ENCODE measurements at places on chromosomes 5 and 9.

- DNase-seq, result no peak
These were observed 8.3 kb upstream of the FCHO2 start for GRCh38 chr5:72947498-72947897.

GRCh38 chr9:42275141-42275540 lies 91.7 kb downstream of the SPATA31A6 start:
- no peak for DNase-seq

- DNase-seq, result no peak
These were observed 66.5 kb downstream of the MED10 start for GRCh38 chr5:6311568-6312501.

DNA sequence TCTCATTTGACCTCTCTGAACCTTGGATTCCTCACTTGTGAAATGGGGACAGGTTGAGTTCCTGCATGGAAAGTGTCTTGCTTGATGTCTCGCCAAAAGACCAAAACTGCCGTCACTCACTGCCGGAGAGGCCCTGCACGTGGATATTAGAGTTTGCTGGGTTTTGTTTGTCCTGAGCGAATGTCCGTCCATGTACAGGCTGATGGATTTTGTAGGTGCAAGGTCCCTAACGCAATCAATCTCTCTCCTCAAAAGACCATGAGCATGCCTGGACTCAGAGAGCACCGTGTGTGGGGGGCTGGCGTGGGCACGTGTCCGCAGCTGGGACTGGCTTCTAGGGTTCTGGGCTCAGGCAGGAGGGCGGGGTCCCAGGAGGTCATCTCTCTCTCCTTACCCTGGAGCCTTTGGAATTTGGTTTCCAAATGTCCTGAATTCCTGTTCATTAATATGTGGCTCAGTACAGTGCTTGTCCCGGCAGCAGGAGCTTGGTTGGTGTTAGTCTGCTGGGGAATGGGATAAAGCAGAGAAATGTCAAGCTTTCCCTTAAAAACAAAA lies 146.0 kb upstream of the IER5L start:
- no peak for DNase-seq

DNA sequence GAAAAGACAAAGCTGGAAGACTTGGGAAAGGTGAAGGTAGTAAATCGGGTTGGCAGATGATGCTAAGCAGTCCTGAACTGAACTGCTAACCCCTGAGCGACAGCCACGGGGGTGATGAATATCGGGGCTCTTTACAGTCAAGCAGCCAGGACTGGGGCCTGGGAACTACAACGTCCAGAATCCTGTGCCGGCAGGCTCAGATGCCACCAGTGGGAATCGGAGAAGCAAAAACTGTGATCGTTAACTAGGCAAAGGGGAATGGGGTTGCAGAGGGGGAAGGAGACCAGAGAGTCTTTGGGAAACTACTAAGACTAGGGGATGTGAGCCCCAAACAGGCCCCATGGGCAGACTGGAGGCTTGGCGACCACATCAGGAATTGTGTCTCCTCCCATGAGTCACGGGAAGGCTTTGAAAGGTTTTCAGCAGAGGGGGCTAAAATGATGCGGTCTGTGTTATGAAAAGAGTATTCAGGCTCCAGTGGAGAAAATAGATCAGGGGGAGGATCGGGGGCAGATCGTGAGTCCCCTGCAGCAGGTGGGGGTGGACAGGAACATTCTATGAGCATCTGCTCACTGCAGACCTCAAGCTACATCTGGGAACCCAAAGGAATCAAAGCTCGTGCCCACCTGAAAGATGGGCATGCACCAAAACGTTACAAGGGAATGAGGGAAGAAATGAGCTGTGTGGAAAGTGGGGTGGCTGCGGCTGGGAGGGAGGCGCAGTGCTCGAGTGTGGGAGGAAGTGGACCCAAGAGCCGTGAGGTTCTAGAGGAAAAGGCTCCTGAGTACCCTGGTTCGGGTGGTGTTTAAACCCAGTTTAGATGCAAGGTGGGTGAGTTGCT lies 53.8 kb downstream of the HRH2 start:
- no peak for DNase-seq

DNA sequence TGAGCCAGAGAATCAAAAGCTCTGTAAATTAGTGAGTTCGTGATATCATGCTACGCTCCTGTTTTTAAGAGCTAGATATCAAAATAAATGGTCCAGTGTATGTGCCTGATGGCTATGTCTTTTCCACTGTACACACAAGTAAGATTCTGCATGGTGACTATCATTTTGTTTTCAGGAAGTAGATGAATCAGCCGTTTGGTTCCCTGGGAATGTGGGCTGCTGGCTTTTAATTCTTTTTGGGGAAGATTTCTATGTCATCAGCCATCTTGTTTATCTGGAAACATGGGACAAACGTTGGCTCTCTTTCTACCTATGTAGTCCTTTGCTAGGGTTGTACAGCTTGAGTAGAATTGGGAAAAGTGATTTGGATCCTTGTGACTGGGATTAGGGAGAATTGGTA lies 126.7 kb downstream of the GRIA1 start:
- DNase-seq, result no peak

GRCh38 chr5:103389846-103390245 lies 131.3 kb downstream of the MACIR start:
- no peak for DNase-seq

- no peak for DNase-seq
These were observed 16.4 kb upstream of the SPINK6 start for GRCh38 chr5:148186248-148187003.

- DNase-seq, result no peak
These were observed 153.5 kb upstream of the KIF2A start for GRCh38 chr5:62152394-62153087.

DNA sequence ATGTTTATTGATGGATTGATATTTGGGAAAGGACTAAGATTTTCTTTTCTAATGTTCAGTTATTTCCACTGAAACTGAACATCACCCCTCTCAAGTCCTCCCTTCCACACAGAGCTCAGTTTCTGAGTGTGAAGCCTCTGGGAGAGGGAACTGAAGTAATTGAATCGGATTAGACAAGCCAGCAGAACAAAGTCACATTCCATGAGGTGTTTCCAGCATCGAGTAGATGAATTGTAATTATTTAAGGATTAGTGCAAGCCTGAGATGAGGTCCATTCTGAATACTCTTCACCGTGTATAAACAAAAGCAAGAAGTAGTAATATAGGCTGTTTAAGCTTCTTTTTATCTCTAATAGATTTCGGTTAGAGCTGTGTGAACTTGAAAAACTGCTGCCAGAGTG lies 2060.5 kb downstream of the MAT2B start:
- no peak for DNase-seq

DNA sequence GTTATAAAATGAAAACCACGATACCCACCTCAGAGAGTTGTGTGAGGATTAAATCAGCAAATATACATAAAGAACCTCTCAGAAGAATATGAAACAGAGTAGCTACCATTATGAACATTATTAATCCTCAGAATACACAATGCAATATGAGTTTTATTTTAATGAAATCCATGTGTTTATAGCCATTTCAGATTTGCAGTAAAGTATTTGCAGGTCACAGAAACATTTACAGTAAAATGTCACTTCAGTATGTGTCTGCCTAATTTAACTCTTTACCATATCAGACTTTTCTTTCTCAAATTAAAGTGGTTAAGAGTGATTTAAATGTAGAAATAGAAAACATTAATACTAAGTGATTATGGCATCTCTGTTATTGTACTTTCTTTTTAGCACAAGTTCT lies 365.2 kb upstream of the MPDZ start:
- no peak for DNase-seq

GRCh38 chr9:89352874-89353649 lies 34.8 kb downstream of the SECISBP2 start:
- no peak for DNase-seq

DNA sequence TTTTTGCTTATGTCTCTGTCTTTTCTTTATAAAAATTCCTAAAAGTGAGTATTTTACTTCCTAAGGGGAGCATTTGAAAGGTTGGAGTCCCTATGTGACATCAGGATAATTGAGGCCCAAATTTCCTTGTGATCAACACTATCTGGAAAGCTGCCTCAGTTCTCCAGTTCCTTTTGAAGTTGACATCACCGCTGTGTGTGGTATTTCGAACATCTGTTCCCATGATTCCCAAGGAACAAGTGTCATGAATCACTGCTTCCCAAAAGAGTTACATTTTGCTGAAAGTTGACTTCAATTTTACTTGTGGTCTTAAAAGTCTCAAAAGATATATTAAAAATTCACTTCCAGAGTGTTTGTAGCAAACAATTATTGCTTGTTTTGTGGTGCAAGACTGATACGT lies 452.1 kb upstream of the RGMB start:
- DNase-seq, result no peak

GRCh38 chr5:56048124-56048523 lies 53.4 kb upstream of the IL6ST start:
- no peak for DNase-seq

GRCh38 chr5:33973271-33973670 lies 11.2 kb downstream of the SLC45A2 start:
- DNase-seq, result no peak

GRCh38 chr5:54874337-54875021 lies 110.9 kb downstream of the ESM1 start:
- DNase-seq, result no peak

DNA sequence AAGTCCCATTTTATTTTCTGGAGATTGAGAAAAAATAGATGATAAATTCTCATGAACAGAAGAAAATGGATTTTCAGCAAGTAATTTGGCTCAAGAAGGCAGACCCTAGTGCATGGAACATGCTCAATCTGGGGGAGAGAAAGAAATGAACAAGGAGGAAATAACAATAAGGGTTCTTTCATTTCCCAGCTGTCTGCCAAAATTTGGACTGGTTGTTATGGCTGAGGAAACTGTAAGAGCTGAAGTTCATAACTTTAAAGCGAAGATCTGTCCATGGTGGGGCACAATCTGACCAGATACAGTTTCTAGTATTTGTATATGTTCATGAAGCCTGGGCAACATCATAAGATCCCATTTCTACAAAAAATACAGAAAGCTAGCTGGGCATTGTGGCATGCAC lies 1386.5 kb upstream of the DMAC1 start:
- DNase-seq, result no peak

DNA sequence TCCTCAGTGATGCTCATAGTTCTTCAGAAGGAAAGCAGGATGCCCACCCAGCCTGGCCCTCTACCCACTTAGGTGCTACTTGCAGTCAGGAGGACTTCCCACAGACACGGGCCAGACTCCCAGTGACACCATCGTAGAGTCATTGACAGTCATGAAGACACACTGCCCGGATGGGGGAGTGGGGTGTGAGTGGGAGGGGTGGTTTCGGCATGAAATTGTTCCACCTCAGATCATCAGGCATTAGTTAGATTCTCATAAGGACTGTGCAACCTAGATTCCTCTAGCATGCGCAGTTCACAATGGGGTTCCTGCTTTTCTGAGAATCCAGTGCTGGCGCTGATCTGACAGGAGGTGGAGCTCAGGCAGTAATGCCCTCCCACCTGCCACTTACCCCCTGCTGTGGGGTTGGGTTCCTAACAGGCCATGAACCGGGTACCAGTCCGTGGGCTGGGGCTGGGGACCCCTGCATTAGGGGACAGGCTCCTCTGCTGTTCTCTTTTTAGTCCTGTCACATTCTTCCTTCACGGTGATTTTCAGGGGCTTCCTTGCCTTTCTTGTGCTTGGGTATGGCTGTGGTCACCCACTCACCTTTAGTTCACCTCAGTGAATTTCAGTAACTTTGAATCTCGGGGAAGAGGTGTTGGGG lies 88.2 kb upstream of the ANKRD55 start:
- DNase-seq, result no peak

- no peak for DNase-seq
These were observed 40.6 kb downstream of the TSPAN17 start for GRCh38 chr5:176687881-176688280.

GRCh38 chr9:95125652-95126051 lies 191.9 kb downstream of the FANCC start:
- DNase-seq, result no peak

DNA sequence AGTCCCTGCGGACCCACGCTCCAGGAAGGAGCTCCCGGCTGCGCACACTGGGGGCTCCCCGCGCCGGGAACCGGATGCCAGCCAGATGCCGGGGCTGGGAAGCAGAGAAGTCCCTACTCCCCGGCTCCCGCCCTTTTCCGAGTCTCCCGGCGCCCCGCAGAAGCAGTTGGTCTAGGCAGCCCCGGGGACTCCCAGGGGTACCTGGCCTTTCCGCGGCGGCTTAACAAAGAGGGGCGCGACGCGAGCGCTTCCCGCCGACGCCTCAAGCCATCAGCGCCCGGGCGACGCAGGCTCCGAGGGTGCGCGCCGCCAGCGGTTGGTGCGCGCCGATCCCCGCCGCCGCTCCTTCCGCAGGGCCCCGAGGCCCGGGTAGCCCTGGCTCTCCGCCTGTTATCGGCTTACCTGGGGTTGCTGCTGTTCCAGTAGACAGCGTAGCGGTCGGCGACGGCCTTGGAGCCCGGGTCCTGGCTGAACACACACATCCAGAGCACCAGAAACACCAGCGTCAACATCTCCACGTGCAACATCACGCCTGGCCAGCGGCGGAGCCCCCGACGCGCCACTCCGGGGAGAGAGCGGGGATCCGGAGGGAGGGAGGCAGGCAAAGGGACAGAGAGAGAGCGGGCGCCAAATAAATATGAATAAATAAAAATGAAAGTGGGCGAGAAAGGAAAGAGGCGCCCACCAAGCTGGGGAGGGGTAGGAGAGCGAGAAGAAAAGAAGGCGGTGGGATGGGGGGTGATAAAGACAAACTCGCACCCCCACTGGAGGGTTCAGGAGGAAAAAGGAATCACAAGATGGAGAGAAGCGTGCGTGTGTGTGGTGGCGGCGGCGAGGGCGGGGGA lies 428 bp downstream of the EFNA5 start:
- DNase-seq, result peak; percentile 27

- no peak for DNase-seq
These were observed 223.7 kb downstream of the DMRT2 start for GRCh38 chr9:1273859-1274258.

DNA sequence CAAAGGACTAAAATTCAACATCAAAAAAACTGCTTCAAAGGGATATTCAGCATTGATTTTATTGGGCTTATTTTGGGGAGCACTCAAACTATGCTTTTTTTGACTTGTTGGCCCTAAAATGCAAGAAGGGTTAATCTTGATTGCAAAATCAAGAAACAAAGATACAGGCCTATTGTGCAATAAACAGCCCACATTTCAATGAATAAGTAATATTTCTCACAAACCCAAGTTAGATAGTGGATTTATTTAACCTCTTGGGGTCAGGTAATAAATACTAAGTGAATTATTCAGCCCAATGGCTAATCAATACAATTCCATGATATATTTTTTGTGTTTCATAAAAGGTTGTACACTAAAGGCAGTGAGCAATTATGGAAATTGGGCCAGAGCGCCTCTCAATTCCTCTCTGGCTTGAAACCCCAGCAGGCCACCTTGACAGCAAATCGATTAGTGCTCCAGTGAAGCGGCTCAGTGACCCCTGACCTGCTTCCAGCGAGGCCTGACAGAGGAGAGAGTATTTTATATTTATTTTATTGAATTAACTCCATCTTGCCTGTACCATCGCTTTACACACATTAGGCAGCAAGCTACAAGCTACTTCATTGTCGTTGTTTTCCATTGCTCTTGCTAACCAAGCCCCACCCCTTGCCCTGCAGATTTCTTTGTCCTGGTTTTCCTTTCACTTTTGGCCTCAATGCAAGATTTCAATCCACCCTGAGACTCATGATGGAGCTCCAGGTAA lies 65.5 kb downstream of the EBF1 start:
- DNase-seq, result no peak
